ENCODE measurements at places on chromosomes 6 and 20.

GRCh38 chr6:138004430-138005287, 102.6 kb downstream of the PERP start:
- no peak for ATAC-seq

- ATAC-seq: no peak
Observed at GRCh38 chr20:62570403-62570802, 71.9 kb upstream of the SLCO4A1 start.

DNA sequence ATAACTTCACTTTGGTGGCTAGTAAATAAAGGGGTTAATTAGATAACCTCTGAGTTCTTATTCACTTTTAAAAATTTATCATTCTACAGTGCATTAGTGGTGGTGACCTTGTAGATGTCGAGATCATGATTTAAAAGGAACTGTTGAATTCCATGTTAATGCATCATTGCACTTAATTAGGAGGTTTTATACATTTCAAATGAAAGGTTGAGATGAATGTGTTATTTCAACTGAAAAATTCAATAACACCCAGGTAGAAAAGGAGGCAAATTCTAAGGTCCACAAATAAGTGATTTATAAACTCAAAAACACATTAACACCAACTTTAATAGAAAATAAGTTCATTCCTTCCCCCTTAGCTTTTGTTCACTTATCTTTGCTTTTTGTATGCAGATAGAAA, 58.3 kb upstream of the TMEM170B start:
- ATAC-seq: no peak

DNA sequence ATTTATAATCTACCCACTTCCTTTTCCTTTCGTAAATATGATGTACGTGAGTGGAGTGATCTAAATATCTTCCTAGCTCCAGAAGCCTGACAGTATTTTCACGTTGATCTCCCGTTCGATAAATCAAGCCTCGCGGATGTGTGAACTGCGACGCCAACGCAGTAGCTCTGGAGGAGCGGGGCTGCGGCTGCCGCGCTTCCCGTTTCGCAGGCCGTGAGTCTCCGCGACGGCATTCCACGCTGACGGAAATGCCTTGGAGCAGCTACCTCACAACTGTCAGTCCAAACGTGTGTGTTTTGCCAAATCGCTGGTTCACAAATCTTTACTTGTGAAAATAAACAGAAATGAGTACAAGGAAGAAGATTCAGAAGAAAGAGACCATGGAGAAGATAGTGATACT, 41.2 kb downstream of the BTBD3 start:
- no peak for ATAC-seq

GRCh38 chr6:43990275-43990626, 137.0 kb downstream of the MRPL14 start:
- no peak for ATAC-seq

All from stimulated activated memory B cell treated with anti-CD40 and anti-IgM and Interleukin-4, amounts not matched to agents 10 μg/mL and 1 μg/mL and 100 μg/mL, for 72 hours (primary cell).